ENCODE measurements at places on chromosomes 2 and 18.

- no peak for DNase-seq
Observed at GRCh38 chr2:54665436-54665856, 58.0 kb upstream of the EML6 start.

DNA sequence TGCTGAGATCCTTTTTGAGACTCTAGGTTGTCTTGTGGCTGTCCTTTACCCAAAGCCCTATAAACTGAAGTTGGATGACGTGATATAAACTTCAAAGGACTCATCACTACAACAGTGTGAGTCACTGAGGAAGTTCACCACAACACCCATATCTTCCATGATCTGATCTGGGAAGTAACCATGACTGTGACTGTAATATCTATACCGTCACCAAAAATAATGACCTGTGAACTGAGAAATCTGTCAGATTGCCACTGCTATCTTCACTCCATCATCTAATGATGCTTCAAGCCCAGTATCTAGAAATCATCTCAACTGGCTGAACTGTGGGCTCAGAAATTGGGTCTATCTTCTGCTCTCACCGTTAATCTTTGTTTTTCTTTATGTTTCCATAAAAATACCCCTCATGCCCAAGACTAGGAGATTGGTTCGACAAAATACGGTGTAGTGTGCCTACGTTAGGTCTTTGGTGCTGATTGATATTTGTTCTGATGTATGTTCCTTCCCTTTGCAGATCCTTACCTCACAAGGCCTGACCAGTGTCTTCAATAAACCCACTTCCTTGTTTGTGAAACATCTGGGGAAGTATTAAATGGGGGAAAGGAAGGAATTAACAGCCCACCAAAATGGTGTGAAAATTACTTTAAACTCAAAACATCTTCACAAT lies 78.2 kb downstream of the MYL12B start:
- no peak for DNase-seq

- DNase-seq = no peak
Observed at GRCh38 chr2:33363325-33364298, 112.8 kb upstream of the RASGRP3 start.

DNA sequence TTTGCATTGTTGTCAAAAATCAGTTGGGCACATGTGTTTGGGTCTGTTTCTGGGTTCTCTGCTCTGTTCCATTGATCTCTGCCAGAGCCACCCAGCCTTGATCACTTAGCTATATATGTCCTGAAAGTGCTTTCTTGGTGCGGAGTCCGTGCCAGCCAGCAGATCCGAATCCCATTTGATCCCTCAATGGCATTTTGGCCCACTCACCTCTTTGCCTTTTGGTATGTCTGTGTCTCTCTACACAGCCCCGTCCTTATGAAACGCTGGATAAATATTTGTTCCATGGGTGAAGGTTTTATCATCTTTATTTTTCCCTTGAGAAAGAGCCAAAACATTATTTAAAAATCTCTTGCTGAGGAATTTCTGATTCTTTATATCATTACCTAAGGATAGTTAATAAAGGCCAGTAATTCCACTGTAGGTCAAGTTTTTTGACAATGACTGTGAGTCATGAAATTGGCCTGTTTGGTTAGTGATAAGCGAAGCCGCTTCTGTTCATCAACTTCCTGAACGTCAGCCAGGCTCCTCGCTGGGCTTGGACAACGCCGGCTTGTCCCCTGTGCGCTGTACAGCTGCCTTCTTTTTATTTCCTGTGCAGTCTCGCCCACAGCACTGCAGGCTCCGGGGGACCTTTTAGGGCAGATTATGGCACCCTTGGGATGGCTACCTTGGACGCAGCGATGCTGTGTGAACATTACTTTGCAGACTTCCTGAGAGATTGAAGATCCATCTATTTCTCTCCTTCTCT lies 24.9 kb downstream of the MTCL1 start:
- DNase-seq = no peak

GRCh38 chr2:190891889-190892288 lies 11.3 kb downstream of the GLS start:
- DNase-seq = no peak

GRCh38 chr2:205496772-205497171 lies 185.5 kb upstream of the NRP2 start:
- no peak for DNase-seq

- no peak for DNase-seq
Observed at GRCh38 chr2:68839260-68839833, 31.9 kb downstream of the BMP10 start.

GRCh38 chr2:189076572-189076971 lies 102.4 kb downstream of the COL3A1 start:
- DNase-seq = no peak

GRCh38 chr2:102707796-102708695 lies 53.8 kb upstream of the TMEM182 start:
- no peak for DNase-seq

GRCh38 chr18:23330423-23330822 lies 122.7 kb upstream of the RIOK3 start:
- DNase-seq = no peak

DNA sequence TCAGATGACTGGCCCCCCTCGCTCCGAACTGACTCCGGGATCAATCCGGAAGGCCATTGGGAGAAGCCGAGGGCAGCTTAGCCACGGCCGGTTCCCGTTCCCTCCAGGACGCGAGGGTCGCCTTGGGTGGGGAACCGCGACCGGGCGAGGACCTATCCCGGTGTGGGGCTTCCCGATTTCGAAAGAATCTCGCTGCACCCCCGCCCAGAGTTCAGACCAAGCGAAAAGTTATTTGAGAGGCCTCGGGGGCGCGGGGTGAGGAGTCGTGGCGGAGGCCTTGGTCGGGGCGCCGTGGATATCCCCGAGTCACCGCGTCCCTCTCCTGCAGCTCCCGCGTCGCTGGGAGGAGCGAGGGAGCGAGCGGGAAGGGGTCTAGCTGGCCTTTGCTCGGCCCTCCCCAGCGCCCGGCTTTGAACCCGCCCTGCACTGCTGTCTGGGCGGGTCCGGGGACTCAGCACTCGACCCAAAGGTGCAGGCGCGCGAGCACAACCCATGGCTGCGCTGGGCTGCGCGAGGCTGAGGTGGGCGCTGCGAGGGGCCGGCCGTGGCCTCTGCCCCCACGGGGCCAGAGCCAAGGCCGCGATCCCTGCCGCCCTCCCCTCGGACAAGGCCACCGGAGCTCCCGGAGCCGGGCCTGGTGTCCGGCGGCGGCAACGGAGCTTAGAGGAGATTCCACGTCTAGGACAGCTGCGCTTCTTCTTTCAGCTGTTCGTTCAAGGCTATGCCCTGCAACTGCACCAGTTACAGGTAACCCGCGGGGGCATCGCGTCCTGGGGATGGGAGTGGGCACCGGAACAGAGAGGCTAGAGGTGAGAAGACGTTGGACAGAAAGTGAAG lies at the start of gene CYP27A1:
TSS of gene CYP27A1 (plus strand) at position 457 of the 837 bp plus-strand sequence. CDS start at position 493, 36 bp downstream.
- no peak for DNase-seq

DNA sequence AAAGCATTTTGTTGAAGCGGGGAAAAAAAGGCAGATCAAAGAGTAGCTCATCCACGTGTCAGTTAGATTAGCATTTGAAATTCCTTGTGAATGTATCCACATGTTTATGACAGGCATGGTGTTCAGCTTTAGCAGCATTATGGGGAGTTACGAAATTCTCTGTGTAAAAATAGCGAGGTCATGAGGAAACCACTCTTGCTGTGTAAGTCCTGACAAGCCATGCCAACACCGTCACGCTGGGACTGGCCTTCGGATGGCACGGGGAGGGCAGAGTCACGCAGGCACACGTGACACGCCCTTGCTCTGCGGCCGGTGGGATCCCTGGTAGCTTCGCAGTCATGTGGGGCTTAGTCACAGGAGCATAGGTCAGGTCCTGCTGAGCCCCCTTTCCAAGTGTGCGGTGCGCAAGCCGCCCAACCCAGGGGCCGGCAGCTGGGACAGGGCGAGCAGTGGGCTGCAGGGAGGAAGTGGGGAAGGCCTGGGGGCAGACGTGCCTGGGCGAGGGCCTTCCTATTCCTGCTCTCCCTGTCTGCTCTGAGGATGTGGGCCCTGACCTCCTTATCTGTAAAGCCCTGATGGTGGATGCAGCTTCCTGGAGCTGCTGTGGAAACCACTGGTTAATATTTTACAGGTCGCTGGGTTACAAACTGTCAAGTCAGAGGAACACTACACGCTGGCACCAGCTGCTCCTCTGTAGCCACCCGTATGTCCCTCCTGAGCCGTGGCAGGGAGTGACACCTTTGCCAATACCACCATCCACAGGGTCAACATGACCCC lies 18.0 kb downstream of the MBP start:
- DNase-seq = no peak

GRCh38 chr2:225274751-225275150 lies 124.8 kb upstream of the NYAP2 start:
- no peak for DNase-seq

- no peak for DNase-seq
Observed at GRCh38 chr2:18123577-18123976, 245.1 kb downstream of the KCNS3 start.

DNA sequence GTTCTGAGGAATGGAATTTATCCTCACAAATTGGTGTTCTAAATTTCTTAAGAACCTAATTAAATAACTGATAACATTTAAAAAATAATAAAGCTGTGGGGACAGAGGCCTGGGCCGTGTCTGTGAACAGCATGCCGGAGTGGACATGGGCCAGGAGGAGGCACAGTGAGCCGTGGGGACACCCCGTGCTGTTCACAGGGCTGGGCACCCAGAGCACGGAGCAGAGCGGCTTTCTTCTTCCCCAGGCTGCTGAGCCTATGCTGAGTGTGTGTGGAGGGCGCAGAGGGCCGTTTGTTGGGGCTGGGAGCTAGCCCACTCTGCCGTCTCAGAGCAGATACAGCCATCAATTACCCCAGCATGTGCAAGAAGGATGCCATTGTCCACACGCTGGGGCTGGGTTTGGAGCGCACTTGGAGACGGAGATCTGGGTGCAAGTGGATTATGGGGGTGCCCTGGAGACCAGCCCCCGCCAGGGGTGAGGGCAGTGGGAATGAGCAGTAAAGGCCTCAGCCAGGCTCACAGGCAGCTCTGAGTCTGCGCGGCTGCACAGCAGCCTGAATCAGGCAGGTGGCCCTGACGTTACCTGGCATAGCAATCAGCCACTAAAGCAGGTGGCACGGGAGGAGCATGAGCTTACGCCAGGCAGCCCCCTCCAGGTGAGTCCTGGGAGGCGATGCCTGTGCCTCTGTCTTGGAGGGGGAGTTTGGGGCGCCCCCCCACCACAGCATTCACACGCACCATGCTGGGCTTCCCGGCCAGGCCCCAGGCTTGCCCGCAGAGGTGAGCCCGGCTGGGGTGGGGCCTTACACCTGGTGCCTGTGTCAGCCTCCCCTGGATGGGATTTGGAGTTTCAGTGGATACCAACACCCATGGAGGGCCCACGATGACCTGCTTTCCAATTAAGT lies 52.1 kb upstream of the SLC66A3 start:
- no peak for DNase-seq

- DNase-seq = no peak
Observed at GRCh38 chr2:123993728-123994323, 31.3 kb upstream of the CNTNAP5 start.

- DNase-seq = no peak
Observed at GRCh38 chr2:36820942-36821605, 124.6 kb downstream of the VIT start.

All from activated CD8-positive, alpha-beta memory T cell treated with anti-CD3 and anti-CD28 coated beads for 4 hours (primary cell).